A673 (cell line): ENCODE measurements at places on chromosomes 4 and X. TPM values are rescaled to one million over a fixed set of nuclear protein-coding genes. Genes with fewer than 3 reads are reported as not detected.

DNA sequence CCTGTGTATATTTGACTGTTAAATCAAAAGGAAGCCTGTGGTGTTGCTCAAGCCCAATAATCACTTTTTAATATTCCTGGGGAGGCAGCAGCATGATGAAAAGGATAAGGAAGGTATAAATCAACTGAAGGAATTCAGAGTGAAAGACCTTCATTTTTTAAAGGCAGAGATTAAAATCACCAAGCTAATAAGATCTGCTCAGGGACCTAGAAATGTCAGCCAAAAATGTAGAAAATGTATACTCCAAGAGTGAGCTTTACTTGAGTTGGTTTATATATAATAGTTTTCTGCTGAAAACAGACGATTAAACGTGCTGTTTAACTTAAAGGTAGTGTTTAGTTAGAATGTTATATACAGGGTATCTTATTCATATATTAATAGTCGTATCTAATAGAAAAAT lies 549.3 kb downstream of the IQCM start:
- H3K4me3 ChIP-seq: no peak overlapping the region
- DNase-seq: peak; percentile 84
- H3K4me1 ChIP-seq: peaks cover 47% of the 10 kb centered on the region
- no peaks in the 10 kb centered on the region for H3K27me3 ChIP-seq
- H3K27ac ChIP-seq: peak overlapping the region; percentile 51
- H3K36me3 ChIP-seq: no peaks in the 10 kb centered on the region

- no peak overlapping the region for H3K4me3 ChIP-seq
- no peaks in the 10 kb centered on the region for H3K36me3 ChIP-seq
- no peaks in the 10 kb centered on the region for H3K27me3 ChIP-seq
- no peak for DNase-seq
These were observed 59.9 kb downstream of the CXCL13 start for GRCh38 chr4:77665381-77666069.

DNA sequence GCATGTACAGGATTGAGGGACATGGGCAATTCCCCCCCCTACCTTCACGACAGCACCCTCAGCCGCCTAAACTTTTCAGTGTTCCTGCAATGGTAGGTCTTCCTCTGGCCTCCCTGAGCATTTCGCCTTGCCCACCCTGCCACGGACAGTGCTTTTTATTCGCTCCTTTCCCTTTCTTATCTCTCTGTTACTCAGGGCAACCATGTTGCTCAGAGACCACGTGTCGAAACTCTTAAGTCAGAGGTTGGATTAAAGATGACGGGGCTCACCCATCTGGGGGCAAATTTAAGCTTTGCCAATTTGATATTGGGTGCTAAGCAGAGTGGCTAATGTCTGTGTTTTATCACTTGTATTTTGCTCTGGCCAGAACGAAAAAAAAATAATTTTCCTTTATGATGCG lies 20.4 kb downstream of the TENM3 start:
- no peaks in the 10 kb centered on the region for H3K27me3 ChIP-seq
- H3K4me3 ChIP-seq: no peak overlapping the region
- no peaks in the 10 kb centered on the region for H3K36me3 ChIP-seq
- H3K4me1 ChIP-seq: no peaks in the 10 kb centered on the region
- no peak overlapping the region for H3K27ac ChIP-seq

GRCh38 chr4:53800741-53801140 lies 209.5 kb upstream of the LNX1 start:
- no peak for DNase-seq
- no peak overlapping the region for H3K4me3 ChIP-seq
- no peak overlapping the region for H3K27ac ChIP-seq
- H3K36me3 ChIP-seq: no peaks in the 10 kb centered on the region

DNA sequence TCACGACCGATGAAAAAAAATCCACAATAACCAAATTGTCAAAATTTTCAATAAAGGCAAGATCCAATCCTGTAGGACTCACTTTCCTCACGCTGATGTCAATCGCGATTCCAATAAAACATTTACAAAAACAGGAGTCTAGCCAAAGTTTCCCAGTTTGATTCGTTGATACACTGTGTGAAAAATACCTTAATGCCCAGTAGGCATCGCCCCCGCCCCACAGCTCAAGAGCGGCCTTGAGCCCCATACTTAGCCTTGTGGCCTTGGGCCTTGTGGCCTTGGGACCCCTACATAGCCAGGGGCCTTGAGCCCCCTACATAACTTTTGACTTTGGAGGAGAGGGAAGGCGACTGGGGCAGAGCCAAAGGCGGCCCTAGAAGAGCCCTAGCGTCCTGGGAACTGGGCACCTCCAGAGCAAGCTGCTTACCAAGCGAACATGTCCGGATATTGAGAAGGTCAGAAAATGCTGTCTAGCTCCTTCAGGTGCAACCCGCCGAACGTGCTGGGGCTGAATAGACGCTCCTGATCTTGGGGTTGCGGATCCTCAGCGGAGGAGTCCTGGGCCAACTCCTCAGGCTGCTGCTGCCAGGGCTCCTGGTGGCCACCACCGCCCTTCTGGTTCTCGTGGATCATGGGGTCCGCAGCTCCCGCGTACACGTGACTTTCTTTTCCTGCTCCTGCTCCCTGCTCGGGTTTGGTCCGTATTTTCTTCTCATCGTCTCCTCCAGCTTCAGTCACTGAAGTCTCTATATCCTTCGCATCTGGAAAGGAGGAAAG lies 62.9 kb downstream of the RHOXF2B start:
- H3K27me3 ChIP-seq: peaks cover 55% of the 10 kb centered on the region
- no peak for DNase-seq
- no peak overlapping the region for H3K27ac ChIP-seq

DNA sequence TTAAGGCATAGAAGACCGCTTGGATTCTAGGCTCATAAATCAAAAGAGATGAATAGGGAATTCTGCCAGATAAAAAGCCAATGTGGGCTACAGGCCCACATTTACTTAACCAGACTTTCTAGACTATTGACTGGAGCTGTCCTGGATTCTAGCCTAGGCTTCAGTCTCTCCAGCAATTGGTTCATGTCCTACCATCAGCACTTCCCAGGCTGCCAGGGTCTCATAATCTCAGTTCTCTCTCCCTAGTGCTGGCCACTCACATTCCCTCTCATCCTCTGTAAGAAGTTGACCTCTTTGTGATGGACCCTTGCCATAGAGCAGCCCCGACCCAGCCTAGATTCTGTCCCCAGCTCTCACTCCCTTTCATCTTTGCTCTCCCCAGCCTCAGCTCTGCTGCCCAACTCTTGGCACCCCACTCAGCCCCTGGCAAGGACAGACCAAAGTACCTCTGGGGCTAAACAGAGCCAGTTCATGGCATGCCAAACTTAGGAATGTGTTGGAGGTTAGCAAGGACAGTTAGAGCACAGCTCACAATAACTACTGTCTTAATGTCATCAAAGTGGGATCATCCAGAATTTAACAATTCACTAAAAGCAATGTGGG lies 396.2 kb downstream of the INPP4B start:
- no peak overlapping the region for H3K4me3 ChIP-seq
- H3K36me3 ChIP-seq: no peaks in the 10 kb centered on the region
- H3K27ac ChIP-seq: no peak overlapping the region

GRCh38 chrX:108447303-108447702 lies 7.7 kb downstream of the COL4A5 start:
- H3K27me3 ChIP-seq: no peaks in the 10 kb centered on the region
- no peaks in the 10 kb centered on the region for H3K4me1 ChIP-seq
- H3K4me3 ChIP-seq: no peak overlapping the region

DNA sequence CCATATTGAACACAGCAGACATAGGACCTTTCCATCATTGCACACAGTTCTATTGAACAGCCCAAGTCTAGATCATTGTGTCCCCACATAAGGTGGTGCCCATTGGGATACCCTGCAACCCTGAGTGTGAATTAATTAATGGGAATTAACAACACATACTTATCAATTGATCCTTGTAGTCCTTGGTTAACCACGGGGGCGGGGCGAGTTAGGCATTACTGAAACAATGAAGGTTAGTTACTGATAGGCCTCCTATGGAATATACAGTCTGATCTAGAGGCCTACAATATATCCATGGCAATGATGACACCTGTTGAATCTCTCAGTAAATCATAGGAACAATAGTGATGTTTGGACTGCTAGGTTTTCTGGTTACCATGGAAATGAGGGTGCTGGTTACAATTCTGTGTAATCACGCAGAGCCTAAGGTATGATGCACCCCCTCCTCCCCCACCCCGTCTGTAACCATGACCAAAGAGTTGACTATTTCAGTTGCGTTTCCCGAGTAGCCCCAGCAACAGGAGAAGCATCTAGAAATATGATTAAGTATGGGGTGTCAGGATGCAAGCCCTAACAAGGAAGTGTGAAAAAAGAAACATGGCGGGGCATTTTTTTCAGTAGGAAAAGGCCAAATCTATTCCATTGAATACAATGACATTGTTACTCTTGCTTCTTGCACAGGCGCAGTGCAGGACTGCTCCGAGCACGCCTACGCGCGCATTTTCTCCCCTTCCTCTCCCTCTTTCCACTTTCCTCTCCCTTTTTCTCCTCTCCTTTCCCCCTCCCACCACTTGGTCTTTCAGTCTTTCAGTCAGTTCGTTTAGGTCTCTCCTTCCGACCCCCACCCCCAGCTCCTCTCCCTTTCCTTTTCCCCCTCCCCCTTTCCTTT lies 677 bp upstream of the NONO start:
- DNase-seq: no peak
- peak overlapping the region; percentile 72 for H3K4me3 ChIP-seq
- H3K4me1 ChIP-seq: peaks cover 4% of the 10 kb centered on the region
- H3K27ac ChIP-seq: peak overlapping the region; percentile 98
- peaks cover 20% of the 10 kb centered on the region for H3K36me3 ChIP-seq

- DNase-seq: no peak
- H3K27ac ChIP-seq: no peak overlapping the region
- no peaks in the 10 kb centered on the region for H3K36me3 ChIP-seq
- H3K27me3 ChIP-seq: no peaks in the 10 kb centered on the region
These were observed 142.7 kb downstream of the NPNT start for GRCh38 chr4:106038012-106038411.

GRCh38 chr4:145782756-145783155 lies 102.8 kb downstream of the C4orf51 start:
- peak; percentile 42 for DNase-seq
- no peaks in the 10 kb centered on the region for H3K27me3 ChIP-seq
- no peak overlapping the region for H3K4me3 ChIP-seq
- no peaks in the 10 kb centered on the region for H3K36me3 ChIP-seq

- no peak overlapping the region for H3K4me3 ChIP-seq
- no peak for DNase-seq
- no peaks in the 10 kb centered on the region for H3K27me3 ChIP-seq
- H3K36me3 ChIP-seq: no peaks in the 10 kb centered on the region
- H3K27ac ChIP-seq: no peak overlapping the region
These were observed 77.6 kb downstream of the CCKAR start for GRCh38 chr4:26412381-26413372.

DNA sequence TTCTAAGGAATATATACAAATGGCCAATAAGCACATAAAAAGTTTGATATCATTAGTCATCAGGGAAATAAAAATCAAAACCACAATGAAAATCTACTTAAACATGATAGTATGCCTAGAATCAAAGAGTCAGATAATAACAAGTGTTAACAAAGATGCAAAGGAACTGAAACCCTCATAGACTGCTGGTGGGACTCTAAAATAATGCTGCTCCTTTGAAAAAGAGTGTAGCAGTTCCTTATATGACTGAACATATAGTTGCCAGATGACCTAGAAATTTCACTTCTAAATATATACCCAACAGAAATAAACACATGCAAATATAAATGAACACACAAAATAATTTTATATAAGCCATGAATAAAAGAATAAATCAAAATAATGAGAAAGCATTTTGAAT lies 205.1 kb upstream of the CTSO start:
- H3K27me3 ChIP-seq: no peaks in the 10 kb centered on the region
- no peak overlapping the region for H3K27ac ChIP-seq
- H3K4me1 ChIP-seq: no peaks in the 10 kb centered on the region
- H3K36me3 ChIP-seq: no peaks in the 10 kb centered on the region

- no peak overlapping the region for H3K27ac ChIP-seq
- H3K36me3 ChIP-seq: no peaks in the 10 kb centered on the region
- no peaks in the 10 kb centered on the region for H3K27me3 ChIP-seq
- H3K4me1 ChIP-seq: peaks cover 41% of the 10 kb centered on the region
These were observed 145.6 kb downstream of the POLA1 start for GRCh38 chrX:24839331-24839730.

DNA sequence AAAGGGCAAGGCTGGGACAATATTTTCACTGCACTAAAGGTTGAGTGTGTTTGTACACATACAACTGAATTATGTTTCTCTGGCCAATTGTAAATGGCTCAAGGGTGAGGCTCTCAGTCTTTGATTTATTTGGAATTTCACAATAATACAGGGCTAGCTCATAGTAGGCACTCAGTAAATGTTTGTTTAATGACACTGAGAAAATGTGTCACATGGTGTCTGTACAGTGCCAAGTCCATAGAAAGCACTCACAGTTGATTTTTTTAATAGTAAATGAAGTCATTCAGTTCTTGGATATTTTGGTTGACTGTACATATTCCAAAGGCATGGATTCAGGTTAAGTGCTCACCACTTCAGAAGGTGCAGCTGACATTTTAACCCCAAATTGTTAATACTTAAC lies 176.4 kb downstream of the IL1RAPL2 start:
- no peaks in the 10 kb centered on the region for H3K36me3 ChIP-seq
- H3K4me3 ChIP-seq: no peak overlapping the region
- H3K27me3 ChIP-seq: no peaks in the 10 kb centered on the region
- no peak overlapping the region for H3K27ac ChIP-seq
- no peak for DNase-seq
- no peaks in the 10 kb centered on the region for H3K4me1 ChIP-seq

DNA sequence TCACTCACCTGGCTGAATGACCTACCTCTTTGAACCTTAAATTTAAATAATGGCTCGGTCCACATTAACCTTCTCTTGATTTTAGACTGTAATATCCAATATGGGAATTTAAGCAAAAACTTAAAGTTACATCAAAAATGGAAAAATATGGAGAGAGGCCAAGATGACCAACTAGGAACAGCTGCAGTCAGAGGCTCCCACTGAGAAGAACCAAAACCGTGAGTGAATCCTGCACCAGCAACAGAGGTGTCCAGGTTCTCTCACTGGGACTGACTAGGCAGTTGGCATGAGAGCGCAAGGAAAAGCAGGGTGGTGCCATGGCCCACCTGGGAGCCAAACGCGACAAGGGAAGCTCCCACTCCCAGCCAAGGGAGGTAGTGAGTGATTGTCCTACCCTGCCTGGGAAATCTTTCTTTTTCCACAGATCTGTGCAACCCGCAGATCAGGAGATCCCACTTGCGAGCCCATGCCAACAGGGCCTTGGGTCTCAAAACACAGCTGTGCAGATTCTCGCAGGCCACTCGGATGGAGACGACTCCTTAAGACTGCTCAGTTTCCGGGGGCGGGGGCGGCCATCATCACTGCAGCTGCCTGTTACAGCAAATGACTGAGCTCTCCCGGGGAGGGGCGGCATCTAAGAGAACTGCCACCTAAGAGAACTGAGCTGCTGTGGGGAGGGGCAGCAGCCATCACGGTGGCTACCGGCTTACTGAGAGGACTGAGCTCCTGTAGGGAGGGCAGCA lies 343.4 kb downstream of the DMD start:
- no peaks in the 10 kb centered on the region for H3K36me3 ChIP-seq
- no peaks in the 10 kb centered on the region for H3K27me3 ChIP-seq

The ALAS2 gene
- not detected in 2 replicates for total RNA-seq

The RTL9 gene
- 0.13 and 0.70 TPM in 2 replicates for total RNA-seq

The RNF128 gene
- total RNA-seq: not detected in 2 replicates

The CABS1 gene
- total RNA-seq: not detected in 2 replicates

The PRRG1 gene
- total RNA-seq: 9.7 and 10.4 TPM in 2 replicates

The ANK2 gene
- total RNA-seq: 11.8 and 12.7 TPM in 2 replicates

The ARHGAP24 gene
- 4.4 and 5.8 TPM in 2 replicates for total RNA-seq

The ACOX3 gene
- total RNA-seq: 14.3 and 18.9 TPM in 2 replicates

The BANK1 gene
- total RNA-seq: not detected in 2 replicates

The MAN2B2 gene
- 14.5 and 14.9 TPM in 2 replicates for total RNA-seq
